Stimulated activated CD4-positive, alpha-beta T cell treated with anti-CD3 and anti-CD28 coated beads, TNF-alpha, amount 100 ng/mL, for 4 hours (primary cell): ENCODE measurements at places on chromosomes 11 and 22.
A peak's percentile ranks its signal among the peaks of the same experiment; 100 is the strongest.

DNA sequence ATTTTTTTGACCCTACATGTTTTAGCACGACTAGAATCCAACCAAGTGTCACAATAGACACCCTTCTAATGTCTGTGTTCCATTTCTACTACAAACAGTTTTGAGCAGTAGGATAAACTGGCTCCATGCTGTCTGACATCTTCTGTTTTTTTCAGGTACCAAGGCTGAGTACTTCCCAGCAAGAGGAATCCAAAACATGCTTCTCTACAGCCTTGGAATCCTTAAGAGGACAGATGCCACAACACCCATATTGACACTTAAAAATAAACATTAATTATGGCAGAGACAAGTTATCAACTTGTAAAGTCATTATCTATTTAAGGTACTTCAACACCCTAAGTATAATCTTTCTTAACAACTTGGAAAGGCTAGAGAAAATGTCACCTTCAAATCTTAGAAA lies 54.2 kb downstream of the LGR4 start:
- DNase-seq, result no peak

- DNase-seq, result no peak
Observed at GRCh38 chr22:45221201-45221600, 19.5 kb downstream of the KIAA0930 start.

DNA sequence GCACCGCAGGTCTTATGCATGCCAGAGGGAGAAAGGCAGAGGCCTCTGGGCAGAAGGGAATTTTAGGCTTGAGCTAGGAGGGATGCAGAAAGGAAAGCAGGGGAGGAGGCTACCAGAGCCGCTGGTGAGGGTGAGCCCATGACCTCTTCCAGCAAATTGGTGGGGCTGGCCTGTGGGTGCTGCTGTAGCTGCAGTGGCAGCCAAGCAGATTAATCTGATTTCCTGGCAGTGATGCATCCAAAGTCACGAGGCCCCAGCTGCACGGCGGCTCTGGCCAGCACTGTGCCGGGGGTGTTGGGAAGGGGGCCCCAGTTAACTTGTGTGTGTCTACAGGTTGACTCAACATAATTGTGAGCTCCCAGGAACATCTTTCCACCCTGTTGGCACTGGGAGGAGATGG lies 41.4 kb upstream of the B3GAT1 start:
- DNase-seq, result no peak

- DNase-seq, result no peak
Observed at GRCh38 chr11:68843052-68843561, 1.4 kb upstream of the CPT1A start.

GRCh38 chr11:70348191-70348590 lies 50.1 kb upstream of the CTTN start:
- DNase-seq, result no peak

- no peak for DNase-seq
Observed at GRCh38 chr11:35313760-35314153, 105.6 kb downstream of the SLC1A2 start.

- DNase-seq, result no peak
Observed at GRCh38 chr11:107756553-107756952, 44.7 kb upstream of the SLN start.

GRCh38 chr11:78635814-78636506 lies 61.3 kb upstream of the NARS2 start:
- no peak for DNase-seq

DNA sequence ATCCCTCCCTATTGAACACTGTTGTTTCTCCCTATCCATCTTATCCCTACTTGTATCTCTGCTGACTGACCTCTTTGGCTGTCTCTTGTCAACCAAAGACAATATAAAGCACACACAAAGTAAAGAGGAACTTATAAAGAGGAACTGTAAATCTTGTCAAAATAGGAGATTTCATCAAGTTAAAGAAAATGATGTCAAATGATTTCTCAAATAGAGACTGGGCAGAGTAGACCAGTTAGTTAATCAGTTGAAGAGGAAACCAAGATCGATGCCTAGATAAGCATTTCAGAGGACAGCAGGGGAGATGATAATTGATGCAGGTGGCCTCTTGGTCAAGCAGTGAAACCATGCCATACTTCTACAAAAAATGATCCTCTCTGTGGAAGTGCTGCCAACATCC lies 22.7 kb downstream of the KCNQ1OT1 start:
- no peak for DNase-seq

GRCh38 chr11:74138021-74138420 lies 32.8 kb downstream of the C2CD3 start:
- DNase-seq, result no peak

DNA sequence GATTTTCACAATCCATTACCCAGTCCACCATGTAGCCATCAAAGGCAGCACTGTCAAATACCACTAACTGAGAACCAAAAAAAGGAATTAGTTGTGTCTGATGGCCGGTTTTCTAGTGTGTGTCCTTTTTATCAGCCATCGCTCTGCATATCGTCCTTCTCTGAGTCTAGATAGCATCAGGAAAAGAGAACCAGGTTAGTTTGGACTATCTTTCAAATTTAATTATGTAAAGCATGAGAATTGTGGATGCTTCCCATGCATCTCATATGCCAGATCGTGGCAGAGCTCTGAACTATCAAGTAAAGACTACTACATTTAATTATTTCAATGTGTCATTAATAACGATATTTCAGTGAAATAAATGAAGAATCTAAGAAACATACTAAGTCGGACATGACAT lies 691.9 kb downstream of the FAM181B start:
- DNase-seq, result no peak

DNA sequence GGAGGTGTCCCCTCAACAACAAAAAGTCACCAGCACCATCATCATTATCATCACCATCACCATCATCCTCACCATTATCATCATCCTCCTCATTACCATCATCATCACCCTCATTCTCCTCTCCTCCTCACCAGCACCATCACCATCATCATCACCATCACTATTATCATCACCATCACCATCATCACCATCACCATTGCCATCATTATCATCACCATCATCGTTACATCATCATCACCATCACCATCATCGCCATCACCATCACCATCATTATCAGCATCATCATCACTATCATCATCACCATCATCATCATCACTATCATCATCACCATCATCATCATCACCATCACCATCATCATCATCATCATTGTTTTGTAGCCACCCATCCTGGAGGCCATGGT lies 212.6 kb downstream of the MN1 start:
- no peak for DNase-seq

GRCh38 chr11:67211656-67212436 lies 54.4 kb upstream of the GRK2 start:
- DNase-seq, result no peak

DNA sequence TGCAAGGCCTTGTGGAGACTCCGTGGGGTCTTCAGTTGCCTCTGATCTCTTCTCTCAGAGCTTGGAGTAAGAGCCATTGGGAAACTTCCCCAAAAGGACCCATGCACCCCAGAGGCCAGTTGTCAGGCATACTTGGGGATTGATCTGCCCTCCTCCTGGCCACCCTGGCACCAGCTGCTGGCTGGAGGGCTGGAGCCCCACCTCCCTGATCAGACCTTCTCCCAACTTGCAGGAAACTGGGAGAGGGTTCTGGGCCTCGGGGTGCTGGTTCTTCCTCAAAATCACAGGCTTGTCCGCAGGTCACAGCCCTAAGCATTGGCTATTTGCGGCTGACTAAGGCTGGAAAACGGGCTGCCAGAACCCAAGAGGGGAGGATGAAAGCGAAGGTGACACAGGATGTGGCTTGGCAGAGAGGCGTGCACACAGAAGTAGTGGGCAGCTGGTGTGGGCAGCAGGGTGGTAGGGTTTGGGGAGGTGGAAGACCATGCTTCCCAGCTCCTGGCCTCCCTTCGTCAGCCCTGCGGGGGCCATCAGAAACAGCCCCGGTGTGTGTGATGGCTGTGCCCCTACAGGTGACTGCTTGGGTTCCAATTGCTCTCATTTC lies 1.3 kb upstream of the DGKZ start:
- no peak for DNase-seq

GRCh38 chr11:107621081-107621480 lies 30.1 kb downstream of the ELMOD1 start:
- DNase-seq, result no peak

DNA sequence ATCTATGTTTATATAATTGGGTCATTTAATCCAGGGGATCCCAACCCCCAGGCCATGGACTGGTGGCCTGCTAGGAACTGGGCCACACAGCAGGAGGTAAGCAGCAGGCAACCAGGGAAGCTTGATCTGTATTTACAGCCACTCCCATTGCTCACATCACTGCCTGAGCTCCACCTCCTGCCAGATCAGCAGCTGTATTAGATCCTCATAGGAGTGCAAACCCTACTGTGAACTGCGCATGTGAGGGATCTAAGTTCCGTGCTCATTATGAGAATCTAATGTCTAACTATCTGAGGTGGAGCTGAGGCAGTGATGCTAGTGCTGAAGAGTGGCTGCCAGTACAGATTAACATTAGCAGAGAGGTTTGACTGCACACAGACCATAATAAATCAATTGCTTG lies 32.8 kb downstream of the MS4A2 start:
- DNase-seq, result no peak

GRCh38 chr22:18022876-18023275 lies 1.5 kb downstream of the MICAL3 start:
- no peak for DNase-seq

DNA sequence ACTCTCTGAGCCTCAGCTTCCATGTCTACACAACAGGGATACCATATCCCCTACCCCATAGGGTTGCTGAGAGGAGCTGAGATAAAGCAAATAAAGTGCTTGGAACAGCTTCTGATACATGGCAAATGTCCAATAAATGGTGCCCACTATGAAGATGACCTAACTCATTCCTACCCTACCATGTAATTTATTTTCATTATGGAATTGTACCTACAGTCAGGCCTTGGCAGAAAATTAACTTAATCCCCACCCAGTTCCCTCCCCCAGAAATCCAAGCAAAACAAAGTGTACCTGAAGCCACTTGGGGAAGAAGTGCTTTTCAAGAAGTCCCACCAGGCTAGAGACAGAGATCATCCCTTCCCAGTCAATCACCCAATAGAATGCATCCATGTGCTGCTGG lies 10.8 kb downstream of the SRRD start:
- DNase-seq, result no peak

- DNase-seq, result no peak
Observed at GRCh38 chr11:2529173-2529572, 84.4 kb downstream of the KCNQ1 start.

- DNase-seq, result no peak
Observed at GRCh38 chr11:78564490-78565467, 9.9 kb downstream of the NARS2 start.

DNA sequence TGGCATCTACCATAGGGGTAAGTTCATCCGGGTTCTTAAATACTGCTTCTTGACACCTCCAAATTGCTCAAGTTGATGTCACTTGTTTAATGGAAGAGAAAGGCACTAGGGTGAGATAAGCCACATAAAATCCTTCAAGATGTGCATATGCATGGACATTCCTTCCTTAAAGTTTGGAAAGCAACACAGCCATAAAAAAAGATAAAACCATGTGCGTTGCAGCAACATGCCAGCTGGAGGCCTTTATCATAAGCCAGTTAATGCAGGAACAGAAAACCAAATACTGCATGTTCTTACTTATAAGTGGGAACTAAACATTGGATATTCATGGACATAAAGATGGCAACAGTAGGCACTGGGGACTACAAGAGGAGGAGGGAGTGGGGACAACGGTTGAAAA lies 8.0 kb upstream of the IL18BP start:
- DNase-seq, result no peak

DNA sequence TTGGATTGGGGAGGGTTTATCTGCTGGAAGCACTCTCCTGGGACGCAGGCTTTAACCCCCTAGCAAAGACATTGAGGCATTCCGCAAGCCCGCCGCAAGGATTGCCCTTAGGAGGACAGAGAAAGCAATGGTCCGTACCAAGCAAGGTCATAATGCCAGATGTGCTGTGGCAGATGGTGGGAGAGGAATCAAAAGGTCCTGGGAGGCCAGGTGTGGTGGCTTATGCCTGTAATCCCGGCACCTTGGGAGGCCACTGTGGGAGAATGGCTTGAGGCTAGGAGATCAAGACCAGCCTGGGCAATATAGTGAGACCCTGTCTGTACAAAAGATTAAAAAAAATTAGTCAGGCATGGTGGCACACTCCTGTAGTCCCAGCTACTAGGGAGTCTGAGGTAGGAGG lies 12.4 kb upstream of the PRAME start:
- no peak for DNase-seq

DNA sequence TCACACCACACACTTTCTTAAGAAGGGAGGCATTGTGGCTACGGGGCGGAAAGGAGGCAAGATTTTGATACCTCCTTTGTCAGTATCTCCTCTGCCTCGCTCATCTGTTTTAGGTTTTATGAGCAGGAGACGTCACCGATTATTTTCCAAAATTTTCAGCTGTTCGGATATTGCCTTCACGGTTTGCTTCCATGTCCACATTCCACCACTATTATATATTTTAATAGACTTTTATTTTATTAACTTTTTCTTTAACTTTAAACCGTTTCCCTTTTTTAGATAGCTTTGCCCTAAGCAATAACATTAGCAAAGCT lies 33.7 kb upstream of the CREB3L1 start:
- DNase-seq, result no peak

DNA sequence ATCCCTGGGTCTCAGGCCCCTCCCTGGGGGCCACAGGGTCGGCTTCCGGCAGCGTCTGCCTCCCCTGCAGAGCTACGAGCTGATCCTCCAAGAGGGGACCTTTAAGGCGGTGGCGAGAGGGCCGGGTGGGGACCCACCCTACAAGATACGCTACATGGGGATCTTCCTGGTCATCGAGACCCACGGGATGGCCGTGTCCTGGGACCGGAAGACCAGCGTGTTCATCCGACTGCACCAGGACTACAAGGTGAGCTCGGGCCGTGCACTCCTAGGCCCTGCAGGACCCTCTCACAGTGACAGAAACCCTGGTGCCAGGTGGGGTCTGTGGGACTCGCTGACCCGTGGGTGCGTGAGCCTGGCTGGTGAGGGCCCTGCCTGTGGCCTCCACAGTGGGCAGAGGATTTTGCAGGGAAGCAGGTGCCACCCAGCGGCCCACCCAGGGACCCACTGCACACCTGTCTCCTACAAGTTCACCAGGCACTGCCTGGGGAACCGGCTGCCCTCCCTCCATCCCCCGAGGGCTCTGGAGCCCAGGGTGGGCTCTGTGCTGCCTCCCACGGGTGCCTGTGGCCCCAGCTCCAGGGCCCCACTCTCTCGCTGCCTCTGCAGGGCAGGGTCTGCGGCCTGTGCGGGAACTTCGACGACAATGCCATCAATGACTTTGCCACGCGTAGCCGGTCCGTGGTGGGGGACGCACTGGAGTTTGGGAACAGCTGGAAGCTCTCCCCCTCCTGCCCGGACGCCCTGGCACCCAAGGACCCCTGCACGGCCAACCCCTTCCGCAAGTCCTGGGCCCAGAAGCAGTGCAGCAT lies 13.7 kb downstream of the MUC5B start:
- DNase-seq, result no peak

DNA sequence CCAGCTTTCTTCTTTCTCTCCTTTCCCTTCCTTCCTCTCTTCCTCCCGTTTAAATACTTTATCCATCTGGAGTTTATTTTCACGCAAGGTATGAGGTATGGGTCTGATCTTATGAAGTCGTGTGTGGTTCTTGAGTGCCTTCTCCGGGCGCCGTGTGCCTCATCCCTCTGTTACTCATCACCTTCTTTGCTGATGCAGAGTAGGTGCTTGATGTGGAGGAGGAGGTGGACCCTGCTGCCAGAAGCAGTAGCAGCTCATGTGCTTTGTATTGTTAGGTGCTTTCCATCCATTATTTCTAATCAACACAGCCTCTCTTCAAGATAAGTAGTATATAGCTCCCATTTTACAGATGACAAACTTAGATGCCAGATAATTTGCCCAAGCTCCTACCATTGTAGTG lies 47.0 kb downstream of the TNRC6B start:
- peak; percentile 47 for DNase-seq
